ENCODE measurements at places on chromosomes 16 and 17. TPM values are rescaled to one million over a fixed set of nuclear protein-coding genes. Genes with fewer than 3 reads are reported as not detected.

Gene HSD3B7
- polyA plus RNA-seq, result 0.08 TPM

Gene ACSM5
- not detected for polyA plus RNA-seq

Gene KCNJ18
- polyA plus RNA-seq, result not detected

Gene OSBPL7
- 1.6 TPM for polyA plus RNA-seq

Gene ZNF174
- polyA plus RNA-seq, result 19.0 TPM

Gene ADAD2
- polyA plus RNA-seq, result not detected

Gene GPR139
- polyA plus RNA-seq, result not detected

Gene SDR42E1
- 5.0 TPM for polyA plus RNA-seq

GRCh38 chr17:33234930-33235685, 58.0 kb downstream of the ASIC2 start:
- no peak for DNase-seq
- H3K36me3 ChIP-seq, result no peaks in the 10 kb centered on the region
- no peak overlapping the region for H3K27ac ChIP-seq
- peaks cover 10% of the 10 kb centered on the region for H3K4me1 ChIP-seq

DNA sequence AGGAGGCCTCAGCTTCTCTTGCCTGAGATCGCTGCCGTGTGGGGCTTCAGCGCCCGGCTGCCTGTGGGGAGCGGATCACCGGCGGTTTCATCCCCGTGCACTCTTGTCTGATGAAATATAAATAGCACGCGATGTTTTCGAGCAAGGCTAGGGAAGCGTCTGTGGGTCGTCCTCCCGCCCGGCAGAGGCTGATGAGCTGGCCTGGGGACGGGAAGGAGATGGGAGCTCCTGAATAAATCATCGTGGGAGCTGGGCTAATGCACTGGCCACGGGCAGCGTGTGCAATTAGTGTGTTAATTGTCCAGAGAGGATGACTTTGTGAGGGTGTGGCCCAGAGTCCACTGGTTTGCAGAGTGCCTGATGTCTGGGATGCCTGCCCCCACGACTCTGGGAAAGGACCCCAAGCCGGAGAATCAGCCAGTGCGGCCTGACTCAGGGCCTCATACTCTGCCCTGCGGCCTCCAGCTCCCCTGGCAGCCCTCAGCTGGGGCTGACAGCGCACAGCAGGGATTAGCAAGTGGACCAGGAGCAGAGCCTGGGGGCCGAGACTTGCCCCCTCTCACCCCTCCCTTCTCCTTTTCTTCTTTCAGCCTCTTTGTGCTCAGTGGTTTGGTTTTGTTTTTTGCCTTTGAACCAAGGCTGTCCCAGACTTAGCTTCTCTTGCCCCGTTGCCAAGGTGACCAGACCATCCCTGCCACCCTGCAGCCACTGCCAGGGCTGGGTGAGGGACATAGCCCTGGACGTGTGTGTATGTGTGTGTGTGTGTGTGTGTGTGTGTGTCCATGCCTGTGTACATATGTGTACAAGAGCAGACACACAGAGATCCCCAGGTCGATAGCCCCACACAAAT, 21.4 kb downstream of the KCNJ12 start:
- H3K4me1 ChIP-seq, result no peaks in the 10 kb centered on the region
- H3K36me3 ChIP-seq, result no peaks in the 10 kb centered on the region
- H3K27ac ChIP-seq, result no peak overlapping the region
- H3K27me3 ChIP-seq, result no peaks in the 10 kb centered on the region
- no peak overlapping the region for H3K4me3 ChIP-seq
- DNase-seq, result no peak

DNA sequence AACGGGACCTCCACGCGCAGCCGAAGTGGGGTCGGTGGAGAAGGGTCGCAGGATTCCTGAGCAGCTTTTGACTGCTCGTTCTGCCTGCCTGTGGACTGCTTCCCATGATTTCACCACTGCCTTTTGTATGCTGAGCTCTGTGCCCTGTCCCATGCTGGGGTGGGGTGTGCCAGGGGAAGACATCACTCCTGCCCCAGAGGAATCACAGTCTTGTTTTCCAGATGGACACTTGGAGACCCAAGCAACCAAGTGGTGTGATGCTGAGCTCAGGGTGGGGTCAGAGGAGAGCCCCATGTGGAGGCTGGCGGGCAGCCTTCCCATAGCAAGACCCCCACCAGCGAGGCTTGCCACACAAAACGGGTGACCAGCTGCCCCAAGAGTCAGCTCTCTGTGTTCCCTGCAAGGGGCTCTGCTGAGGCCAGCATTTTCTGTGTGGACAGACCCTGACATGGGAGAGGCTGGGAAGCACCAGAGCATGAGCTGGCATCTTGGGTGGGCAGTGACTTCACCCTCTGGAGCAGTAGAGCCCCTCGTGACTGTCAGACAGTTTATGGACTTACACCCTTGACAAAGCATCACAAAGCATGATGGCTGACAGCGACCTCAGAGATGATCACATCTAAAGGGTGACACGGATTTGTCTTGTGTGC, 111.9 kb downstream of the GNAO1 start:
- DNase-seq, result no peak
- H3K36me3 ChIP-seq, result no peaks in the 10 kb centered on the region
- H3K27ac ChIP-seq, result no peak overlapping the region
- H3K4me1 ChIP-seq, result no peaks in the 10 kb centered on the region
- H3K27me3 ChIP-seq, result no peaks in the 10 kb centered on the region
- no peak overlapping the region for H3K4me3 ChIP-seq

DNA sequence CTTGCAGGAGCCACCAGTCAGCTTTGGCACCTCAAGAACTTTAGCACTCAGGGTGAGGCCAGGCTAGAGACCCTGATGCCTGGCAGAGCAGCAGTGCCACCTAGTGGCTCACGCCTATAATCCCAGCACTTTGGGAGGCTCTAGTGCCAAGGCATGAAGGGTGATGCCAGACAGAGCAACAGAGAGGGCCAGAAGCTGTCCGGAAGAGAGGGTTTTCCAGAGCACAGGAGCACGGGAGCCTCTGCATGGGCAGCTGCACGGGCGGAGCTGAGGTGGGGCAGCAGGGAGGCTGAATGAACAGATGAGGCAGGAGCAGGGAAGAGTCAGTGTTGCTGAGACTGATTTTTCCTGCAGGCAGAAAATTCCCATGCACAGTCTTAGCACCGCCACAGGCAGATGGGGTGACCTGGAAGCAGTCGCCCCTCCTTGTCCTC, 38.9 kb downstream of the MYH3 start:
- no peaks in the 10 kb centered on the region for H3K27me3 ChIP-seq
- H3K4me3 ChIP-seq, result no peak overlapping the region
- no peaks in the 10 kb centered on the region for H3K36me3 ChIP-seq
- peak; percentile 46 for DNase-seq
- H3K27ac ChIP-seq, result no peak overlapping the region

DNA sequence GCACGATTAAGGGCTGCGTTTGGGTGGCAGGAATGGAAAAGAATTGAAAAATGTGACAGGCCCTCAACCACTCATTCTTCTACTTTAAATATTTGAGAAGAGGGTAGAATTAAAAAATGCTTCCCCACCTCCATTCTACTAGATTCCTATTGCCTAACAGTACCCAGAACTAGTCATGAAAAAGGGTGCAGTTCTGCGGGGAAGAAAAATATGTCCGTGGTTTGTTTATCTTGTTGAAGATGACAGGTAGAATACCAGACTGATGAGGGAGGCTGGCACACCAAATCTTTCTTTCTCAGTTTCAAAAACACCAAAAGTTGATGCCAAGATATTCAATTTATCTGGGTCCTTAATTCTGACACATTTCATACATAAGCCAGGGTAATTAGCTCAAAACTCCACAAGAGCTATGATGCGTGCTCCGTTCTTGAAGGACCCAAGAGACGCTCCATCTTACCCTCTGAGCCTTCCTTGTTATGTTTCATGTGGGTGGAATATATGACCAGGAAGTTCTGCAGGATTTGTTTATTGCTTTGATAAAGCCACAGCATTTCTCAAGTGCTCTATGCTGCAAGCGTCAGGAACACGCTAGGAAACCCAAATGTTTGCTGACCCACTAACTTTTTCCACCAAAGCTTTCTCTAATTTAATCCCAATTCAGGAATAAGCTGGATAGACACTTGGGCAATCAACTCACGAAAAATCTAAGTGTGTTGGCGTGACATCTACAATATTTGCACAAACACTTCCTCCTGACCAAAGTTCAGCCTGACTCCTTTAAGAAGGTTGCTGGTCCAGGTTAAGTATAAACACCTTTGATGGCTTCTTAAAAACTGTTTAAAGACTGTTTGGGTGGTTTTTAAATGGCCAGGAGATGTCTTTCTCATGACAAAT, 20.6 kb upstream of the GAN start:
- H3K4me1 ChIP-seq, result no peaks in the 10 kb centered on the region
- no peak overlapping the region for H3K27ac ChIP-seq
- H3K4me3 ChIP-seq, result no peak overlapping the region
- H3K27me3 ChIP-seq, result no peaks in the 10 kb centered on the region
- no peaks in the 10 kb centered on the region for H3K36me3 ChIP-seq

DNA sequence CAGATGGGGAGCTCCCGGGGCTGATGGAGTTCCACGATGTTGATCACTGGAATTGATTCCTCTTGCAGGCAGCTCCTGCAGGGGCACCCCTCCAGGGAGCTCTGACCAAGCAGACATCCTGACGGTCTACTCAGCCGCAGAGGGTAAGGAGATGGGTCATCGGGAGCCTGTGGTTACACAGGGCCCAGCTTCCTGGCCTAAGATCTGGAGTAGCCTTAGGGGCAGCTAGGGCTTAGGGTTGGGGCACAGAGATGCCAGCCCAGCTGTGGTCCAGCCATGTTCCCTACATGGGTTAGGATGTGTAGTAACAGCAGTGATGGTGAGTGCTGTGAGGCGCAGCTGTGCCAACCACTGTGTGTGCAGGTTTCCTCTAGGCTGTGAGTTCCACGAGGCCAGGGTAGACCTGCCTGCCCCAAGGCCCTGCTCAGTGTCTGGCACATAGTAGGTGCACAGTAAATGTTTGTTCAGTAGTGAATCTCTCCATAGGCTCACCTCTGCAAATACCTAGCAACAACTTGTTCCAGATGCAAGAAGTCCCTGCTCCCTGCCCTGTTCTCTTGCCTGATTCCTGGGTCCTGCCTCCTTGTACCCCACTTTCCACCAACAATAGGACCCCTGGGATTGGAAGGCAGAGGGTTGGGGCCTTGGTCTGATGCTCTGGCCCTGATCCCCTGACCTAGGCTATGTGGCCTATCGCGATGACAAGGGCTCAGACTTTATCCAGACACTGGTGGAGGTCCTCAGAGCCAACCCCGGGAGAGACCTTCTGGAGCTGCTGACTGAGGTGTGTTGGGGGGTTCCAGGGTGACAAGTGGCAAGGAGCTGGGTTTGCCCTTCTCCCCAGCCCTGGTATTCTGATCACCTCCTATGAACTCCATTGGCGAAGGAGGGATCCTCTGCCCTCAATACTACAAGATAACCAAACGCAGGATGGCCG, 13.7 kb downstream of the ZNF213 start:
- H3K4me1 ChIP-seq, result peaks cover 27% of the 10 kb centered on the region
- H3K4me3 ChIP-seq, result no peak overlapping the region
- H3K36me3 ChIP-seq, result no peaks in the 10 kb centered on the region
- no peak for DNase-seq

DNA sequence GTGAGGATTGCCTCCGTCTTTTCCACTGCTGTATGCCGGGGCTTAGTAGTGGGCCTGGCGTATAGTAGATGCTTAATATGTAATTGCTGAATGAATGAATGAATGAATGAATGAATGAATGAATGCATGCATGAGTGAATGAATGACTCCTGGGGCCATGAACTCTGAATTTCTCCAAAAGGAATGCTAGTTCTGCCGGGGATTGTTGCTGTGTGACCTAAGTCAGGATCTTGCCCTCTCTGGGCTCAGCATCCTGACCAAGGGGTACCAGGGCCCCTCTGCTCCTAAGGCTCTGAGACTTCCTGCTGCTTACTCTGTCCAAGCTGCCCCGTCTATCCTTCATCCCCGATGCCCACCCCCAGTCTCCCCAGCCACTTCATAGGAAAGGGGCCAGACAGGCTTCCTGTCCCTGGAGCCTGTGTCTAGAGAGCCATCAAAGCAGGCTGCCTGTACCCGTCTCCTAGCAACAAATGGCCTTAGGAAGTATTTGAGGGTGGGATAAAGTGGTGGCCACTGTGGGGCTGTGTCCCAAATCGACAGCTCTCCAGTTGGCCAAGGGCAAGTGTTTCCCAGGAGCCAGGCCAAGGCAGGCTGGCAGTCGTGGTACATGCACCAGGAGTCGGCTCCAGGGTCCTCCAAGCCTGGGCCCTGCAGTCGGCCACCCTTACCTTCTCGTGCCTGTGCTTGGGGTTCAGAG, 11.6 kb upstream of the MPRIP start:
- H3K36me3 ChIP-seq, result no peaks in the 10 kb centered on the region
- no peak overlapping the region for H3K4me3 ChIP-seq
- no peak for DNase-seq
- no peaks in the 10 kb centered on the region for H3K27me3 ChIP-seq
- H3K4me1 ChIP-seq, result no peaks in the 10 kb centered on the region

DNA sequence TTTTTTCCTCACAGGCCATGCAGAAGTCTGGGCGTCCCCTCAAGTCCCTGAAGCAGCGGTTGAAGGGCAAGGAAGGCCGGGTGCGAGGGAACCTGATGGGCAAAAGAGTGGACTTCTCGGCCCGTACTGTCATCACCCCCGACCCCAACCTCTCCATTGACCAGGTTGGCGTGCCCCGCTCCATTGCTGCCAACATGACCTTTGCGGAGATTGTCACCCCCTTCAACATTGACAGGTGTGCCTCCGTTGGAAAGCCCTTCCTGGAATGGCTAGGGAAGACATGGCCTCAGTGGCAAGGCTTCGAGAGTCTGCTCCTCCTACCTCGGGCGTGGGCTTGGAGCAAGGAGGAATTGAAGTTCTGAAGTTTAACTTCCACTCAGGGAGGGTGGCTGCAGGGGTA, 13.5 kb downstream of the POLR2A start:
- H3K4me3 ChIP-seq, result no peak overlapping the region
- H3K27ac ChIP-seq, result no peak overlapping the region
- H3K27me3 ChIP-seq, result no peaks in the 10 kb centered on the region
- peaks cover 76% of the 10 kb centered on the region for H3K36me3 ChIP-seq

DNA sequence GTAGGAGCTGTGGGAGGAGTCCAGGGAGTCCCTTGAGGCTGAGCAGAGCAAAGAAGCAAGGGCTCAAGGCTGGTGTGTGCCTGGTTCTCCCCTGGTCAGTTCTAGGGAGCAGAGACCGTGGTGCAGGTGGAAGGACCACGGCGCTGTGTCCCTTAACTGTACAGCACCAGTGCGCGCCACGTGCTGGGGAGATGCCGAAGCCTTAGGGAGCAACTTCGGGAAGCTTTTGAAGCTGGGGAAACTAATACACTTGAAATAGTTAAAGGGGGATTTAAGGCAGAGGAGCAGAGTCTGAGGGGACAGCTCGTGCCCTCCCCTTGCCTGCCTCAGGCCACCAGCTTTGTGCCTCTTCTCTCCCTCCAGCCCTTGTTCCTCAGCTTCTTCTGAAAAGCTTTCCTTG, 27.5 kb downstream of the MINK1 start:
- no peak overlapping the region for H3K27ac ChIP-seq
- peaks cover 17% of the 10 kb centered on the region for H3K36me3 ChIP-seq
- no peak for DNase-seq
- H3K4me3 ChIP-seq, result no peak overlapping the region
- no peaks in the 10 kb centered on the region for H3K27me3 ChIP-seq

DNA sequence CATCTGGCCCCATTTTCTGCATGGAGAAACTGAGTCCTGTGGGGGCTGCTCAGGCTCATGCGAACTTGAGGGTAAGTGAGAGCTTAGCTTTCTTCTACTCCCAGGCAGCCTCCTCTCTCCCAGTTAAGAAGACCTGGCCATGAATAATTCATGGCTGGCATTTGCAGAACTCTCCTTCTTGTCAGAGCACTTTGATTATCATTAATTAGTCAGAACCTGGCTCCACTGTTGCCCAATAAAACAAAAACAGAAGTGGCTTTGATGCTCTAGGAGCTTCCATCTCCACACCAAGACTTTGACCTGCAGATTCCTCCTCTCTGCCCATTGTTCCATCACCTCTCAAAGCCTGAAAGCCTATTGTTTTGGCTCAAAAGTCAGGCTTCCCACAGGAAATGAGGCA, 45.5 kb upstream of the CDH3 start:
- H3K27me3 ChIP-seq, result no peaks in the 10 kb centered on the region
- H3K36me3 ChIP-seq, result no peaks in the 10 kb centered on the region
- DNase-seq, result no peak
- no peaks in the 10 kb centered on the region for H3K4me1 ChIP-seq
- H3K4me3 ChIP-seq, result no peak overlapping the region
- H3K27ac ChIP-seq, result no peak overlapping the region

All from CD4-positive, alpha-beta memory T cell (primary cell).